NB4 (cell line): ENCODE measurements at places on chromosomes 1 and 21.

DNA sequence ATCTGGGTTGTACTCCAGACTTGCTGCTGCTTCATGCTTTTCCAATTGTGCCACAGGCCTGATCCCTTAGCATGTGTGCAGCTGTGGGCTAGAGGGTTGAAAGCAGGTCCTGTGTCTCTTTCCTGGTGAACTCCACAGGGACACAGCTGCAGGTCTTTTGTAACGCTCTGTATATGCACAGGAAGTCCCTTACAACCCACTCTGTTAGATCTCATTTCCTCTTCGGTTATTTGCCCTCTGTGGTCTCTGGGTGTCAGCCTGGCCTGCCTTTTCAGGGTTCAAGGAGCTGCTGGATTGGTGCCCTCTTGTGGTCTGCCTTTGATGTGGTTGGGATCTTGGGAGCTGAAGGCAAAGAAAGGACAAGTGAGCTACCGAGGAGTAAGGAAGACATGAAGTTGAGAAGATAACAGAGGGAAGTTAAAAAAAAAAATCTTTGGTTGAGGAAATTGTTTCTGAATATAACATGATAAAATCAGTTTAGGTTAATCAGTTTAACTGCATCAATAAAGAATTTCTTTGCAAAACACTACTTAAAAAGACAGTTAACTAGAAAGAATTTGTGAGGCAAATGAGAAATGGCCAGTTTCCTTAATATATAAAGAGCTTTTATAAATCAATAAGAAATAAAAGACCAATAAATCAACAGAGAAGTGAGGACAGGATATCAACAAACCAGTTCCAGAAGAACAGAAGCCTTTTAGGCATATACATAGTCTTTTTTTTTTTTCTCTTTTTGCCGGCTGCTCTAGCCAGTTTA lies 44.1 kb downstream of the UCK2 start:
- peak; percentile 97 for DNase-seq

GRCh38 chr21:19640964-19641363 lies 1237.4 kb upstream of the TMPRSS15 start:
- no peak for DNase-seq

DNA sequence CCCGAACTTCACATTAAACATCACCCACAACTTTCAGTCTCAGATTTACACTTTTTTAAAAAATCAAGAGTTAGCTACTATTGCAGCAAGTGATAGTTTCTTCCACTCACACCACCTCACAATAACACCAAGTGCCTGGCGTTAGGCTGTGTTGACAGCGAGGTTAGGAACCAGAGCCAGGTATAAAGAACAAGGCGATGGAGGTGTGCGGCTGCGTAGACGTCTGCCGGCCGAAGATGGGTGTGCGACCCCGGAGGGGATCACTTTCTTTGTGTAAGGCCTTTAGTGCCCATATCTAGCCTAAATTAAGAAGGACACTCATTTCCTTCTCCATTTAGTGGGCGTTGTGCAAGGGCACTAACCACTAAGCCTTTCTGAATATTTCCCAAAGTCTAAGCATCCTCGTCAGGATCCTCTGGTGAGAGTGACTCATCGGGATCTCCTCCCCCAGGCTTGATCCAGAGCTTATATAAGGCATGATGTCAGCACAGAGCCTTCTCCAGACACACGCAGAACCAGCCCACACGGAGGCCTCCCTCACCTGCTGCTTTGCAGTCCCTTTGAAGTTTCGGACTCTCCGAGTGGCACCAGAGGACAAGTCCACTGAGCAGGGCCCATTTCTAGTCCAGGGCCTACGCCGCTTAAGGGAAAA lies 11.8 kb downstream of the NHLH2 start:
- DNase-seq = peak; percentile 82

GRCh38 chr1:26387447-26387846 lies 14.9 kb upstream of the ZNF683 start:
- DNase-seq = peak; percentile 65

GRCh38 chr21:45515241-45516061 lies 26.8 kb downstream of the SLC19A1 start:
- DNase-seq = no peak

DNA sequence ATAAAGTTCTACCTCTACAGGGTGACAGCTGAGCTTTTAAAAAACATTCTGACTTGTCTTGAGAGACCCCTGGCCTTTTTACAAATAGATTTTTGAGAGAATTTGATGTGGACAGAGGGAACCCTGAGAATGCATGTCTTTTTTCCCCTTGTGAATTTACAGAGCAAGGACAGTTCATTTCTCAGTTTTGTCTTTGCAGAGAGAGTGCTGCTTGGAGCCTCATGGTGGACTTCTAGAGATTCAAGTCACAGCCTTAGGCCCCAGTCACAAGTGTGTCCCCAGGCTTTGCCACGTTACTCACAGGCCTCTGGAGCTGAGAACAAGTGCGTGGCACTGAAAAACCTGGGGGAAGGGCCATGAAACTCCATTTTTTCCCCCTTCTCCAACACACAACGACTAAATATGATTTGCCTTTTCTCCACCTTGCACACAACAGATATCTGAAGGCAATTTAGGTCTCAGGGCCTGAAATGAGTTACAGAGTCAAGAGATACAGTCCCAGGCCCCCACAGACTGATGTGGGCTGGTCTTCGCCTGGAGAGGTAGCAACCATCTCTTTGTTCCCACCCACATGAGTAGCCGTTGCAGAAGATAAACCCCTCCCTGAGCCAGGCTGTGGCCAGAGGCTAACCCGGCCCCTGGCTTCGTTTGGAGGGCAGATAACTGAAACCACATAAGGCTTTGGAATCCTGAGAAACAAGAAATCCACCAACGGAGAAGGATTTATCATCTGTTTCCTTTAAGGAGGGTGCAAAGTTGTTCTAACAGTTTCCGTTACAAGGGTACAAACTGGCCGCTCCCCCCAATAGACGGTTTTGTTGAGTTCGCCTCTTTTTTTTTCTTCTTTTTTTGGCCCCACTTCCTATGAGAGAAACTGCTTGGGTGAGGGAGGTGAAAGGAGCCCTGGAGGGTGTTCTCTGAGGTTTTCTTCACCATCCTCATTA lies 1.0 kb upstream of the PIGV start:
- DNase-seq = peak; percentile 94

GRCh38 chr1:228445843-228446650 lies 29.4 kb upstream of the TRIM17 start:
- DNase-seq = peak; percentile 22

GRCh38 chr1:175984057-175984812 lies 222.9 kb downstream of the COP1 start:
- DNase-seq = no peak

DNA sequence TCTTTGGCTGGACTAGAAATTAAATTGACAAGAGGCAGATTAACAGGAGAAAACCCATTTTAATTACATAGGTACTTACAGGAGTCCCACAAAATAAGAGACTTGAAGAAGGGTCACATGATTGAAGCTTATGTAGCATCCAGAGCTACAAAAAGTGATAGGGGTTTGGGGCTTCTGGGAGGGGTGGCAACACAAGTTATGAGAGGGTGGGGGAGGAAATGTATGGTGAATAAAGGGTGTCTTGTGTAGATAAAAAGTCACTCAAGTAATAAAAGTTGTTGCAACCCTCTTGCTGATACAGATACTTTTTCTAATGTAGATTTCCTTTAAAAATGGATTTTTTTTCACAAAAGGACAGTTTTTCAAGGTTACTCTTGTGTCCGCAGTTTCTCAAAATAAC lies 24.0 kb downstream of the USP25 start:
- DNase-seq = no peak

DNA sequence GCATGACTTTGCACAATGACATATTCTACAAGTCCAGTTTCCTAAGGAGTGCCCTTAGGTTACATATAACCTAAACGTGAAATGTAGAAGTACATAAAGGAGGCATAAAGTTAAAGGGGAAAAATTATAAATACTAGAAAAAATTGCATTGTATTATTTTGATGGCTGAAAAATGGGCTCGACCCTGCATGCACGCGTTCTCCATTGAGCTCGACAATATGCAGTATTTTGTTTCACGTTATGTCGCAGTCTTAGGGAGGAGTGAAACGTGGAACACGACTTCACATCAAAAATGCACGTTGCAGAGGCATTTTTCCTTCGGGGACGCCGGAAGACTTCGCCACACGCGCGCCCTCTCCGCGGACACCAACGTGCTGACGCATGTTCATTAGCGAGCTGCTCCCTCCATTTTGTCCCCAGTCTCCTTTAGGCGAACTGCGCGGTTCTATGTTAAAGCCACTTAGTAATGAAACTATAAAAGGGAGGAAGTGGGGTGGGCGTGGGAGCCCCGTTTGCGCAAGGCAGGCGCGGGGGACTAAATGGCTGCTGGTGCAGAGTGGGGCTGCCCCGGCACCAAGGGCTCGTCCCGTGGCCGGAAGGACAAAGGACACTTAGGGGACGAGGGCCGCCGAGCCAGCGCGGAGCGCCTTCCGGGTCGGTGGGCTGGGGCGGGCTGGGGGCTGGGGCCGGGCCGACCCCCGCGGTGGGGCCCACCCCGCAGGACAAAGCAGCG lies 749 bp upstream of the COX20 start:
- DNase-seq = peak; percentile 97

GRCh38 chr1:5621692-5622091 lies 370.5 kb downstream of the NPHP4 start:
- DNase-seq = no peak

DNA sequence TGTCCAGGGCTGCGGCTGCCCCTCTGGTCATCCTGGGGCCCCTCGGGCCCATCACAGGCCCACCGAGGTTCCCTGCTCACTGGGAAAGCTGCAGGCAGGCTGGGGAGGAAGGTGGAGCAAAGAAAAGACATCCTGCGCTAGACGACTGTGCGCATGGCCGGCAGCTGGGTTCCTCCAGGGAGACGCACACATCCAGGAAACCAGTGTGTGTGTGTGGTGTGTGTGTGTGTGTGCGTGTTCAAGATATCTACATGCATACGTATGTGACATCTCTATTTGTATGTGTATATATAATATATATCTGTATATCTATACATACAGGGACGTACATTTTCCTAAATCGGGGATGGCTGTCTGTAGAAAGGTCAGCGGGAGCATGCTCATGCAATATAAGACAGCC lies 63.7 kb downstream of the ACOT7 start:
- DNase-seq = no peak

DNA sequence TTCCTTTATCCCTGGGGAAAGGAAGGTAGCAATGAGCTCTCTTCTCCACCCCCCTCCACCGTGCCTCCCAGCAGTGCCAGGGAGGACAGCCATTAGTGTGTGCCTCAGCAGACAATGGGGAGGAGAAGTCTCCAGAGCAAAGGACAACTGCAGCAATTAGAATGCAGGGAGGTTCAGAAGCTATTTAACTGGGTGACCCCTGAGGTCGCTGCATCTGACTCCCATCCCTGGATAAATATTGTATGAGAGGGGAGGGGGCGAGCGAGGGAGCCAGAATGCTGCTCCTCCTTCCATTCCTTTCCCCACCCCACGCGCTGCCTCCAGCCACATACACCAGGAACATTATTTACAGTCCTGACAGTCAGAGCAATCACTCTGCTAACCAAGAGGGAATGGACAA lies 59.0 kb downstream of the ERI3 start:
- DNase-seq = no peak

DNA sequence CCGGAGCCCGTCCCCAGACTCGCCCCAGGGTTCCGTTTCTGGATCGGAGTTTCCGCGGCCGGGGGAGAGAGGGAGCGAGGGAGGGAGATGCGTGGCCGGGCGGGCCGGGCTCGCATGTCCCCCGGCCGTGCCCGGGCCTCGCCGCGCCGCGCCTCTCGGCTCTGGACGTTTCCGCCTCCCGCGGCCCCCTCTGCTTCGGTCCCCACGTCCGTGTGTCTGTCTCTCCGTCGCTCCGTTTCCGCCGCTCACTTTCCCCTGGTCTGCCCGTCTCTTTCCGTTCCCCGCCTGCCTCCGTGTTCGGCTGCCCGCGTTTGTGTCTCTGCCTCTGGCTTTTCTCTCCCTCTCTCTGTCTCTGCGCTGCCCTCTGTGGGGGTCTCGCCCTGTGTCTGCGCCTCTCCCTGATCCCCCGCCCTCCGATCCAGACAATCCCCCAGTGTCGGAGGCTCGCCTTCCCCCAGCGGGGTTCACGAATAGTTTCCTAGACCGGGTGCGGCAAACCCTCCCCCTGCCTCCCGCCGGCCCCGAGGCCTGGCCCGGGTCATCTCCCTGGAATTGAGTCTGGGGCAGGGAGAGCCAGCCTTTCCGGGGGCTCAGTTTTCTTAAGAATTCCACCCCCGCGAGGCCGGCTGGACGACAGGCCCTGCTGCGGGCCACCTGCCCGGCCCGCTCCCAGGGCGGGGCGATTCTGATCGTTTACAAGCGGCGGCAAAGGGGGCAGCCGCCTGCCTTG lies 735 bp downstream of the NBL1 start:
- peak; percentile 57 for DNase-seq

DNA sequence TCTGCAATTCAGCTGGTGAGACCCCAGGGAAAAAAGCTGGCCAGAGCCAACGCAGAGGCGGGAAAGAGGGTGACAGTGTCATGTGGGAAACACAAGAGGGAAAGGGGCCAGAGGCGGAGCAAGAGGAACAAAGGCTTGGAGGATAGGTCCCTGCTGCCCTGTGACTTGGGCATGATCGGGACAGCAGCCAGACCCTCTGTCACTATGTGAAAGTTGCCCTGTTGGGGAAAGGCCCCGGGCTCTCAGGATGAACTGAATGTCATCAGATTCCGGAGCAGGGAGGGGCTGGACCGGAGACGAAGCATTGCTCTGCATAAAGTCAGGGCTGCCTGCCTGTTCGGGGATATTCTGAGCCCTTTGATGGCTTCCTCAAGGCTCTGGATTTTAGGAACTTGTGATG lies 5.7 kb upstream of the ELF3 start:
- DNase-seq = no peak

DNA sequence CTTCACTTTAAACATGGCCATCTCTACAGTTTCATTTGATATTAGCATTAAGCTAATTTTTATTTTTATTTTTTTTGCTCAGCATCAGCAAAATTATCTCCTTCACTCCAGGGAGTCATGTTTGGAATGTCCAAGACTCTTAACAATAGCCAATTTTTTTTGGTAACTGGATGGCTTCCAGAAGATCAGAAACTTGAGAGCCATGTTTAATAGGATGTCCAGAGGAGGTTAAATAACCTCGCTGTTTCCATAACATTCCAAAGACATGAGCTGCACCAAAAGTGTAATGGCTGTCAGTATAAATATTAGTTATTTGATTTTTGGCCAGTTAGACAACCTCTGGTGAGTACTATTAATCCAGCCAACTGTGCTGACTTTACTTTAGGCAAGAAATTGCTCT lies 80.7 kb downstream of the DNTTIP2 start:
- DNase-seq = no peak

DNA sequence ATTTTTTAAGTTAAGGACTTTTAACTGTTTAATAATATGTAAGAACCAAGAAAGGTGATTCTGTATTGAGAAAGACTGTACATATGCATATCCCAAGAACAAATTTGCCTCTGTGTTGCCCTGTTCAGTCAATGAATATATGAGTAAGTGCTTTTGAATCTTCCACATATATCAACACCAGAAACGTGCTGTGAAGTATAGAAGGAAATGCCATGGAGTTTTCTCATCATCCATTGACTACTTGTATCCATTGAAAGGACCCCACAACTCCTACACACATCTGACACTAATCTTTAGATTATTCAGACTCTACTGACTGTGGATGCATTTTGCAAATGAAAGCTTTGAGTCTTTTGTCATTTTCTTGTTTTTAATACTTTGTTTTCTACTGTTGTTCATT lies 366.9 kb downstream of the S1PR1 start:
- DNase-seq = no peak
